ENCODE measurements at places on chromosomes 16 and 17. TPM values are rescaled to one million over a fixed set of nuclear protein-coding genes. Genes with fewer than 3 reads are reported as not detected.

Gene NPIPA8
- total RNA-seq = not detected

Gene PCGF2
- 28.2 TPM for total RNA-seq

Gene CLN3
- 10.0 TPM for total RNA-seq

Gene BCL6B
- total RNA-seq = 6.7 TPM

Gene HOXB1
- total RNA-seq = not detected

Gene SDK2
- 1.2 TPM for total RNA-seq

Gene BTBD17
- total RNA-seq = not detected

Gene TNFRSF13B
- total RNA-seq = not detected

Gene LRRC36
- total RNA-seq = 0.32 TPM

Gene LPCAT2
- 6.2 TPM for total RNA-seq

Gene TEDC2
- total RNA-seq = 0.58 TPM

Gene SULT1A2
- total RNA-seq = 3.6 TPM

Gene TP53TG3F
- not detected for total RNA-seq

Gene RASL10B
- total RNA-seq = 19.0 TPM

Gene KCNH6
- not detected for total RNA-seq

Gene TMIGD1
- not detected for total RNA-seq

Gene WWOX
- 14.9 TPM for total RNA-seq

Gene MYH8
- not detected for total RNA-seq

Gene TPSAB1
- 4.5 TPM for total RNA-seq

Gene PRR14
- 22.9 TPM for total RNA-seq

Gene SEPTIN12
- not detected for total RNA-seq

Gene HOXB5
- not detected for total RNA-seq

Gene WNT9B
- 20.7 TPM for total RNA-seq

Gene WFIKKN2
- total RNA-seq = 2.0 TPM

Gene OTOA
- total RNA-seq = not detected

Gene KRTAP1-1
- not detected for total RNA-seq

Gene OSBPL7
- 6.4 TPM for total RNA-seq

Gene CLEC19A
- total RNA-seq = not detected

Gene SLC5A10
- total RNA-seq = 2.3 TPM

Gene DNAI2
- total RNA-seq = not detected

Gene ST6GALNAC1
- 5.0 TPM for total RNA-seq

Gene NME3
- total RNA-seq = 36.5 TPM

Gene KRTAP3-1
- total RNA-seq = not detected

Gene C1QTNF8
- total RNA-seq = 0.23 TPM

Gene STARD3
- total RNA-seq = 26.2 TPM

Gene FBXW10
- total RNA-seq = 0.14 TPM

Gene RNF112
- 2.5 TPM for total RNA-seq

Gene JUP
- 239 TPM for total RNA-seq

Gene CACNG3
- total RNA-seq = not detected

Gene SEZ6L2
- 2.4 TPM for total RNA-seq

All from right cardiac atrium (tissue), 5 donors.